ENCODE measurements at places on chromosomes 1 and 21.

DNA sequence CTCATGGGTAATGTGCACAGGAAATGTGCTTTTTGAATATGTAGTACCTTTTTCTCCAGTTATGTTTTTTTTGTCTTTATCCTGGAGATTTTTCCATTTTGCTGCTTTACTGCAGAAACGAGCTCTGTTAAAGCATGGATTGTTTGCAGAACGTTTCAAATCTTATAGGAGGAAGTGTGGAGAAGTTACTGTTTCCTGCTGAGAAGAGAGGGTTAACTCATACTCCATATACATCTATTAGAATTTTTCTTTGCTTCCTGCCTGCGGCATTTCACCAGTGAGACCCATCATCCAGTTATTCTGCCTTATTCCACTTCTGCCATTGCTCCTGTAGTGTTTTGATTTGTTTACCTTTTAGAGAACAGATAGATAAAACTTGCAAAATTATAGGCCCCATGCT, 2.0 kb downstream of the RPRD2 start:
- DNase-seq, result peak; percentile 38

- DNase-seq, result no peak
These were observed 626.1 kb downstream of the PTPRC start for GRCh38 chr1:199264911-199265310.

- no peak for DNase-seq
These were observed 232.6 kb upstream of the C1orf174 start for GRCh38 chr1:4132352-4133296.

DNA sequence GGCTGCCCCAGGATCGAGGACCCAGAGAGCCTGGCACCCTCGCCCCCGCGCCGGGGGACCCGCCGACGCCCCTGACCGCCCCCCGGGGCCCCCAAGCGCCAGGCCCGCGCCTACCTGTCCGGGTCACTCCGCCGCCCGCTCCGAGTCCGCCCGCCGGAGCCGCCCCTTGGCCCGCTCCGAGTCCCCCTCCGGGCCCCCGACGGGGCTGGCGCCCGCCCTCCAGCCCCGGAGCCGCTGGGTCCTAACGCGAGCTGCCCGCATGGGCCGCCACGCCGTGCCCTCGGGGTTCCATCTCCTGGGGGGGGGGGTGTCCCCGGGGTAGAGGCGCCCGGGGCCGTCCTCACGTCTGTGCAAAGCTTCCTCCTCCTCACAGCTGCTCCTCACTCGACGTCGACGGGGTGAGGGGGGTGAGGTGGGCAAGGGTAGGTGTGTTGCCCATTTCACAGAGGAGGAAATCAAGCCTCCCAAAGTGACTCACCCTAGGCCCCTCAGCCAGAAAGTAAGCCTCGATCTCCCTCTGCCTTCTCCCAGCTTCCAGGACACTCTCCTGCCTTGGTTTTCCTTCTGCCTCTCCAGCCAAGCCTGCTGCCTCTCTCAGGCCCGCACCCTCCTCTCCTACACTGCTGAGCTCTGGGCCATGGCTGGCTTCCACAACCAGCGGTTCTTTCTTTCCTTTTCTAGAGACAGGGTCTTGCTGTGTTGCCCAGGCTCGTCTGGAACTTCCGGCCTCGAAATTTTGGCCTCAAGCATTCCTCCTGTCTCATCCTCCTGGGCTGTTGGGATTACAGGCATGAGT, at the start of gene MFAP2:
Gene MFAP2 (minus strand): TSS at position 148 of the 796 bp plus-strand sequence. CDS start 2,347 bp downstream, outside the sequence.
- no peak for DNase-seq

DNA sequence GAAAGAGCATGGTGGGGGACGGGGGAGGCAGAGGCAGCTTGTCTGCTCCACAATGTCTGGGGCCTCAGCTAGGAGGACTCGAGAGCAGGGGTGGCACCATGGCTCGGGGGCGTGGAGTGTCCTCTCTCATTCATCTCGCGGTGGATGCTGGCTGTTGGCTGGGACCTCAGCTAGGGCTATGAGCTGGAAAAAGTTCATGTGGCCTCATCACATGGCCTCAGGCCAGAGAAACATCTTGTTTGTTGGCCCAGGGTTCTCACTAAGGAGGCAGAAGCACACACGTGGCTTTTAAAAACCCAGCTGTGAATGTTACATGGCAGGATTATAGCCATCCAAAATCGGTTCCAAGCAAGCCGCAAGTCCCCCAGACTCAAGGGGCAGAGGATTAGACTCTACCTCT, 6.2 kb upstream of the CENPS start:
- no peak for DNase-seq

- peak; percentile 61 for DNase-seq
These were observed 3.7 kb downstream of the TCHH start for GRCh38 chr1:152111515-152111968.

- DNase-seq, result no peak
These were observed 5.7 kb downstream of the UBASH3A start for GRCh38 chr21:42409366-42409765.

DNA sequence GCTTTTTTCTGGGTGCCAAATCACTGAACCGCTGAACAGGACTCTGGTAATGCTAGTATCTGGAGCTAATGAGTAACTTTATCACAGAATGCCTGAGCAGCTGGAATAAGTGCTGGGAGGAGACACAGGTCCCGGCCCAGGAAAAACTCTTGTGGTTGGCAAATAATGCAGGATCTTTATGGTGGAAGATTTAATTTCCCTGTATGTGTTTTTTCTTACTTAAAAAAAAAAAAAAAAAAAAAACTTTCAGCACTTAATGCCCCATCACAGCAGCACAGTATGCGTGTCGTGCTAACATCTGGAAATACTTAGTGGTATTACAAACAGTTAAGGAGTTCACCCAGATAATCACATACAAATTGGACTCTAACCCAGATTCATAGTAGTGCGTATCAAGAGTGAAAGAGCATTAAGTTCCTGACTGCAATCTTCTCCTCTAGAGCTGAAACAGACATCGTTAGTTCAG, 220.7 kb downstream of the TOMM20 start:
- no peak for DNase-seq

- no peak for DNase-seq
These were observed 18.8 kb downstream of the SPSB1 start for GRCh38 chr1:9311479-9311878.

DNA sequence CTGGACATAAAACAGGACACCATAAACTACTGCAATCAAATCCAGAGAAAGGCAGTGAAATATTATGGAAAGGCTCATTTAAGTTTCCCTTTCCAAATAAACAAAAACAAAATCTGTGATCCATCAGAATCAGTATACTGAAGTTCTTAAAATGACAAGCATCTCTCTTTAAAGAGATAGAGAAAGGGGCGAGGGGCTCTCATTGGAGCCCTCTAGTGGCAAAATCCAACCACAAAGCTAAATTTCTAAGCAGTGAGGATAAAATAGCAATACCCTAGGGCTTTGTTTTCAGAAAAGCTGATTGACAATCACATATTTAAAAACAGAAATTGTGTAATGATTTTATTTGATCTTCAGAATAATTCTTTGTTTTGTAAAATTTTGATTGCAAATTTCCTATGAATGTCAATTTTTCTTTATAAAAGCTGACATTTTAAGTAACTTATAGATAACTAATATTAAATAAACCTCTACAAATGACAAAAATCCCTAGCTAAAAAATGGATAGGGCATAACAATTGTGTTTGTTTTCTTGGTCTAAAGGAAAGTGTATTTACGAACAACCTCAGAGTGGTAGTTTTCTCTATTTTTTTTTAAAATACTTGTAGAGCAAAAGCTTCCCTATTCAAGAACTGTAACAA, 138.2 kb downstream of the COL24A1 start:
- peak; percentile 79 for DNase-seq

DNA sequence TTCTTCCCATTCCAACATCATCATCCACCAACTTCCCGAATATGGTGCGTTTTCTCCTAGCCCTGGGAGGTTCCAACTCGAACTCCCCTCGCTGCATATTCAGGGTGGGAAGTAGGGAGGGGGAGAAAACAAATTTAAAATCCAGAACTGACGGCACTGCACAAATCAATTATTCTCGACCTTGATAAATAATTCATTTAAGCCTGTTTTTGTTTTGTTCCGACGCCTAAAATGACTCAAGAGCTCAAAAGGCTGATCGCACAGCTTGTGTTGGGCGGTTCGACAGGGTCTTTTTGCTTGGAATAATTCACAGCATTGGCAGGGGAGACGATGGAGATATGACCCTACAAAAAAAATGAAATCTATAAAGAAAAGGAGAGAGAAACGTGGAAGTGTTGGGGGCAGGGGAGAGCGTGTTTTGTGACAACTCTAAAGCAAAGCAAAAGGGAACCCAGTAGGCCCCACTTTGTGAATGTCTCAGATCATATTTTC, 3.1 kb upstream of the BARHL2 start:
- no peak for DNase-seq

- no peak for DNase-seq
These were observed 2.7 kb upstream of the HDGF start for GRCh38 chr1:156754219-156754618.
